ENCODE measurements at places on chromosomes 1 and 21.

DNA sequence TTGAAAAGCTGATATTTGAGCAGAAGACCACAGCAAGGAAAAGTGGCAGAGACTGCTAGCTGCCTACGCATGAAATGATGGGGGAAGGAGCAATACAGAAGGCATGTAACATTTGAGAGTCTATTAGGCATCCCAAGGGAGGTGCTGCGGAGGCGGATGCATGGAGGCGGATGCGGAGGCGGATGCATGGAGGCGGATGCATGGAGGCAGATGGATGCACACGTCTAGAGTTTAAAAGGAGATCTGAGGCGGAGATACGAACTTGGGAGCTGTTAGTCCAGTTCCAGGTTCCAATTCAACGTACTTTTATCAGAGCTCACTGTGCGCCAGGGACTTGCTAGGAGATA, 744 bp upstream of the DDX20 start:
- DNase-seq = no peak

GRCh38 chr21:46092811-46093667, 4.9 kb upstream of the COL6A2 start:
- DNase-seq = no peak

DNA sequence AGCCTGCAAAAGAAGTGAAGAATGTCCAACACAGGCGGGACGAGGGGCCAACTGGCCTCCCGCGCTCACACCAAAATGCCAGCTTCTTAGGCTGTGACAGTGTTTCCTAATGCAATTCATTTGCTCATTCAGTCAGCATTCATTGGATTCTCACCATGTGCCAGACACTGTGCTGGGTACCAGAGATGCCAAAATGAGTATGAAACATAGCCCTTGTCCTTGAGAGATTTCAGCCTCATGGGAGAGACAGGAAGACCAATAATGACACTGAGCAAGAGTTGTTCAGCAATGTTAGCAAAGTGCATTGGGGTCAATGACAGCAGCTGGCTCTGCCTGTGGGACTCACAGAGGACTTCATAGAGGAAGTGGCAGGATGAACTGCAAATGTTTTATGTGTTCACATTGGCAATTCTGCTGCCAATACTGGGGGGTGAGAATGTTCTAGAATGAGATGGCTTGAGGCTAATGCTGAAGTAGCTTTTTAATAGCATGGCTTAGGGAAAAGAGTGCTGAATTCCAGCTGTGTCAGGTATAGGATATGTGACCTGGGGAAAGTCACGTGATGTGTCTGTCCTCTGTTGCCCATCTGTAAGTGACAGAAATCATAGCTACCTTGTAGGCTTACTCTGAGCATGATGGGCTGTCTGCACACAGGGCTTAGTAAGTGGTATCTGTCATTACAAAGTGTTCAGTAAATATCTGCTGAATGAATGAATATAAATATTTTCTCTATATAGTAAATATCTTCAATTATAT, 58.3 kb upstream of the KIF26B start:
- no peak for DNase-seq

- no peak for DNase-seq
Observed at GRCh38 chr1:211118407-211119102, 15.4 kb downstream of the KCNH1 start.

- no peak for DNase-seq
Observed at GRCh38 chr1:46205791-46206190, 2.7 kb downstream of the LURAP1 start.

GRCh38 chr21:43731891-43732711, 13.2 kb downstream of the PDXK start:
- no peak for DNase-seq

DNA sequence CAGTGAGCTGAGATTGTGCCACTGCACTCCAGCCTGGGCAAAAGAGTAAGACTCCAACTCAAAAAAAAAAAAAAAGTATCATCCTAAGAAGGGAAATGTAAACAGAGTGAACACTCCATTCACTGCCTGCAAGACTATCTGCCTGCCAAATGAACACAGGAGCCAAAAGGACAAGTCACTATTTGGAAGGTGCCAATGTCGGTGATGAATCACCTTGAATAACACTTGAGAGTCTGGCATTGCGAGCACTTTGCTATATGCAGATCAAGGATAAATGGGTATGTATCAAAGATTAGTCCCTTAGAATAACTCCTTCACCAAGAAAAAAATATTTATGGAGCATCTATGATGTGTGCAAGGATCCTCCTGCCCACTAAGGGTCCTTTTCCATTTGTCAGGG, 6.6 kb downstream of the UBR4 start:
- no peak for DNase-seq

DNA sequence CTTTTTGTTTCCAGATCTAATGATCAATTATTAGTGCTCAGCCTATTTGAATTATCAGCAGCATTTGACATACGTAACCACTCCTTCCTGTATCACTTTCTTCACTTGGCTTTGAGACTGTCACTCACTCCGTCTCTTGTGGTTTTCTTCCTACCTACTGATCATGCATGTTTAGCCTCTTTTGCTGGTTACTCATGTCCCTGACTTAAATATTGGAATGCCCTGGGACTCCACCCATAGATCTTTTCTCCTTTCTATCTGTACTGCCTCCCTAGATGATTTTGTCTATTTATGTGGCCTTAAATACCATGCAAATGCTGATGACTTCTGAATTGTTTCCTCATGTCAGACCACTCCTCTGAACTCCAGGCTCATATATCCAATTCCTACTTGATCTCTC, 57.7 kb upstream of the PDE4B start:
- DNase-seq = no peak

GRCh38 chr1:26786437-26787380, 1.0 kb upstream of the PIGV start:
- DNase-seq = no peak

All from SIG-M5 (cell line).